ENCODE measurements at places on chromosomes 16 and 17.

DNA sequence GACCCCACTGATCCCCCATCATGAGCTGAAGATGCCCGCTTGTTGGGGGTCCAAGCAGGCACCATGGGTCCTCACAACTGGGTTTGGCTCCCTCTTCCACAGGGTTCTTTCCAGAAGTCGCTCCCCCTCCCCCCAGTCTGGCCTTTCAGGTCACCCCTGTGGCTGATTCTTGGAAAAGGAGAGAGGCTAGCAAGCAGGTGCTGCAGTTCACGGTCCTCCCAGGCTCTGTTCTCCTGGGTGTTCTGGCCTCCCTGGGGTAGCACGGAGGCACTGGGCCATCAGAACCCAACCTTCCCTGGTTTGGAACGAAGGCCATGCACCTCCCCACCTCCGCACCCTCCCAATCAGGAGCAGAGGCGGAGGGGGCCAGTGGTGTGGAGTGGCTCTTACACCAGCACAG lies 18.9 kb downstream of the CACNA1G start:
- no peak for DNase-seq

- DNase-seq = no peak
Measured at GRCh38 chr17:57537524-57538410, 207.3 kb downstream of the CCDC182 start.

DNA sequence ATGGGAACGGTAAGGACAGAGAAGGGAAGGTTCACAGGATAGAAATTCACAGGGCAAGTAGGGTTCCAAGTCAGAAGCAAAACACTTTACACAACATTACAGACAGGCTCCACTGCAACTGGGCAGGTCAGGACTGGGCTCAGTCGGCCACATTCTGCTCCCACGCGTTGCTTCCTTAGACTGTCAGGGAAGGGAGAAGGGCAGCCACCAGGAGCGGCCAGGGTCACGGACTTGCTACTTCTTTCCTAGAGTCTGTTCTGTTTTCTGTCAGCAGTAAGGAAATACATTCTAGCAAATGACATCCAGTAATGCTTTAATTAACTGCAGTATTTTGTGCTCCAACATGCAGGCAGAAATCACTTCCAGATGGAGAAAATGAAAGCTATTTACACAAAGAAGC lies 160.3 kb upstream of the RPH3AL start:
- no peak for DNase-seq

DNA sequence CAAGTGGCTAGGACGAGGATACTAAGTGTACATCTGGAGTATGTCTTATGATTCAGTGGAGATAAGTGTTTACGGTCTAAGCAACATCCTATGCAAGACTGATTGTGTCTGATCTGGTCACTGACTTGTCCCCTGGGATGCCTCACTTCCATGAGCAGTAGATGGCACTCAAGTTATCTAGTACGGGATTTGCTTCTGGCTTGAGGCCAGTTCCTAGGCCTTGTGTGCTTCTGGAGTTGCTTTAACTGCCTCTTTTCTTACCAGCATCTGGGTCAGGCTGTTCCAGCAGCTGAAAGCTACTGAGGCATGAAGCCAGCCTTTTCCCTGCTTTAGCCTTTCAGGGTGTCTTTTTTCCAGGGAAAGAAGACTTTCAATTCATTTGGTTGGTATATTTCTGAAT lies 23.0 kb downstream of the SUPT6H start:
- no peak for DNase-seq

DNA sequence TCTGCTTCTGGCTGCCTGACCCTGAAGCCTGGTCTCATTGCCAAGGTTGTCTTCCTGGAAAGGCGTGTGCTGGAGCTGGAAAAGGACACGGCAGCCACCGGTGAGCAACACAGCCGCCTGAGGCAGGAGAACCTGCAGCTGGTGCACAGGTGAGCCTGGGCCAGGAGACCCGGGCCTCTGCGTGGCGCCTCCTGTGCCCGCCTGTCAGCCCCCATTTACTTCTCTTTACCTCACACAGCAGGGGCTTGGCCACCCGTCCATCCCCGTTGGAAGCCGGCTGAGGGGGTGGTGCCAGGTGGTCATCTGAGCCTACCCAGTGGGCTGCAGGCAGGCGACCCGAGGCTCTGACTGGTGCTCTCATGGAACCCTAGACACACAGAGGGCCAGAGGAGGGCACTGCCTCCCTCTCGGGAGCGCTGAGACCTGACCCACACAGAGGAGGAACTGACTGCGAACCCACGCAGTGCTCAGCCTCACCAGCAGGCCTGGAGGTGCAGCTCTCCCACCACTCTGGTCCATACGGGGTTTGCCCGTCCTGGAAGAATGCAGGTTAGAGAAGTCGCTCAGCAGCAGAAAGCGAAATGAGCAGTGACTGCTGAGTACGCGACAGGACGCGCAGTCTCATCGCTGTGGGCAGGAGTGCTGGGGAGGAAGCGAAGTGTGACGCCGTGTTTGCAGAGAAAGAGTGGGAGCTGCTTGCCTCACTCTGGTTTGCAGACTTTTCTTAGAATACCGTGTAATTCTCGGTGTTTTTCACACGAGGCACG lies 21.9 kb upstream of the CAPN15 start:
- DNase-seq = no peak

GRCh38 chr17:77548967-77549366 lies 408.2 kb downstream of the SEC14L1 start:
- DNase-seq = no peak

- no peak for DNase-seq
Measured at GRCh38 chr17:47901423-47901822, 5.4 kb downstream of the SP2 start.

- peak; percentile 35 for DNase-seq
Measured at GRCh38 chr16:28873543-28874201, 4.6 kb upstream of the ATP2A1 start.

DNA sequence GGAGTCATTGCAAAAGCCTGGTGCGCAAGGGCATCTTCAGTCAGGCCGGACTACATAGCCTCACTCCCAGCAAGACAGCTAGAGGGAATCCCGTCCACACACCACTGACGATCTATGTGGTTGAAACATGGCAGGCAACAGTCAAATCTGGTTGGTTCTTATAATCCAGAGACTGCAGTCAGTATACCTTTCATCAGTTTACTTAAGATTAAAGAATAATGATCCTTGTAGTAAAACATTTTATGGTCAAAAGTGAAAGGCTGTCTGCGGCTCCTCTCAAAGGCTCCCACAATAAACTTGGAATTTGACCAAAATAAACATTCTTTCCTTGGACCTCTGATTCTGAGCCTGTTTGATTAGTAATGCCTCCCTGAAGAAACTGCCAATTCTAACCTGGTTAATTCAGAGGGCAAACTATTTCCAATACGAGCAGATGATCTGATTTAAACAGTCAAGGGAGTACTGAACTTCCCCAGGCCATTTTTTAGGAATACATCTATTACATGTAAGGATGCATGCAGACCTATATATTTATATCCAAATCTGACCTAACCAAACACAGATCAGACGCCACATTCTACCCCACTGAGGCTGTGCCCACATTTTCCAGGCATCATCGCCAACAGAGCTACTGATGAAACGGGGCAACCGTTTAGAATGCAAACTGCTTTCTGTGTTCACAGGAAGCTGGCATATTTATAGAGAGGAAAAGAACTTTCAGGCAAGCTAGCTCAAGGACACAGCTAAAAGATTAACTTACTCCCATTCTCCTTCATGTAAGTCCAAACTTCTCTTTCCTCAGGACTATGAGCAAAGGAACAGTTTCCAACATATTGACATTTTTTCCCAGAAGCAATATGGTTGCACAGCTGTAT lies 15.3 kb upstream of the TXNDC11 start:
- DNase-seq = no peak

GRCh38 chr17:81477173-81477572 lies 35.4 kb downstream of the ACTG1 start:
- no peak for DNase-seq

DNA sequence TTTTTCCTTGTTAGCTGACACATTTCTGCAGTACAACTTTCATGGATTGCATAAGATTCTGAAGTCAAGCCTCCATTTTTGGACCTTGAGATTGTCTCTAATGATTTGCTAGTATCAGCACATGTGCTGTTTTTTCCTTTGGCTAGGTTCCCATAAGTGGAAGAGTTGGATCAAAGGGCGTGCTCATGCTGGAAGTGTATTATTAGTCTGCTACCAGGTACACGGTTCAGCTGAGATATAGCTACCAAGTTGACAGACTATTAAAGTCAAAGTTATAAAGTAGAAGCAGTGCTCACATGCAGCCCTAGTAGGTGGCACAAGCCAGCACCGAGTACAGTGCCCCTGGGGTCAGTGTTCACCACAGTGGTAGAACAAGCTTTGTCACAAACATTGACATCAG lies 3.2 kb downstream of the FAHD1 start:
- no peak for DNase-seq

DNA sequence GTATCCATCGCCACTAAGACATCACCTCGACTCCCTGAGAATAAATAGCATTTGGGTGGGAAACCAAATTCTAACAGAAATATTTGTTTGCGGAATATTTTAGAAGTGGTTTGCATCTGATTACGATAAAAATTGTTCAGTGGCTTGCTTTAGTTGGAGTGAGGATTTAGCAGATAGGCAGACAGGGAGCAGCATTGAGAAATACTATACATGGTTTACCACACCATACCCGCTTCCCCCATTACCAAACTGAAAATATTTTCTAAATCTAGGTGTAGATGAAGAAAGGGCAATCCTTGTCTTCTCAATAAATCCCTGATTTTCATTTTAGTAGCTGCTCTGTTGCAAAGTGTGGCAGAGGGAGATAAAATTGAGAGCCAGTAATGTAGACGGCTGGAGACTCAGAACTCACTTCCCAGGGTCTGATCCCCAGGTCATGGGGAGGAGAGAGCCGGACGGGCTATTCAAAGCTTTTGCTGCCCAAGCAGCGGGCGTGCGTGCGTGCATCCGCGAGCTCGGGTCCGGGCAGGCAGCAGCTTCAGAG lies 808 bp upstream of the BAHCC1 start:
- DNase-seq = no peak

- no peak for DNase-seq
Measured at GRCh38 chr16:14324581-14324980, 253.5 kb downstream of the MRTFB start.

Measured in CD4-positive, alpha-beta T cell treated with Interleukin-6 at 100 ng/mL for 8 hours (primary cell).